ENCODE measurements at places on chromosomes 7 and 10.

DNA sequence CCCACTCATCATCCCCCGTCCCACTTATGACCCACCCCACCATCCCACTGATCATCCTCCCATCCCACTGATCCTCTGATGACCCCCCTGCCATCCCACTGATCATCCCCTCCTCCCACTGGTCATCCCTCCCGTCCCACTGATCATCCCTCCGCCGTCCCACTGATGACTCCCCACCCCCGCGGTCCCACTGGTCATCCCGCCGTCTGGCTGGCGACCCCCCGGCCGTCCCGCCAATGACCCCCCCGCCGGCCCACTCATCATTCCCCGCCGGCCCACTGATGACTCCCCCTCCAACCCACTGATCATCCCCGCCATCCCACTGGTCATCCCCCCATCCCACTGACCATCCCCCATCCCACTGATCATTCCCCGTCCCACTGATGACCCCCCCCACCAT, 161.1 kb downstream of the GRM8 start:
- no peak for DNase-seq

- no peak for DNase-seq
Observed at GRCh38 chr10:35585903-35586535, 19.1 kb upstream of the GJD4 start.

DNA sequence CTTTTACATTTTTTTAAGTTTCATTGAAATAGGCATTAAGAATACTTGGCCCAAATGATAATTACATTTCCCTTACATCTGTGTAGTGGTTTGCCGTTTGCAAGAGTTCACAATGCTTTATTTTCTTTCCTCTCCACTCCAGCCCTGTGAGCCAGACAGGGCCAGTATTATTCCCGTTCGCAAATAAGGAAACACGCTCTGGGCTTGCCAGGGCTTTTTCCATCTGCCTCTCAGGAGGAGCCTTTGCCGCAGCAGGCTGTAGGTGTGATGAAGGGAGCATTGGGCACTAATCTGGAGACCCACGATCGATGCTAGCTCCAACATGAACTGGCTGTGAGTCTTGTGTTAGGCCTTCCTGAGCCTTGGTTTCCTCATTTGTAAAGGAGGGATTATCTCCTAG, 154.4 kb downstream of the GALNT17 start:
- no peak for DNase-seq

DNA sequence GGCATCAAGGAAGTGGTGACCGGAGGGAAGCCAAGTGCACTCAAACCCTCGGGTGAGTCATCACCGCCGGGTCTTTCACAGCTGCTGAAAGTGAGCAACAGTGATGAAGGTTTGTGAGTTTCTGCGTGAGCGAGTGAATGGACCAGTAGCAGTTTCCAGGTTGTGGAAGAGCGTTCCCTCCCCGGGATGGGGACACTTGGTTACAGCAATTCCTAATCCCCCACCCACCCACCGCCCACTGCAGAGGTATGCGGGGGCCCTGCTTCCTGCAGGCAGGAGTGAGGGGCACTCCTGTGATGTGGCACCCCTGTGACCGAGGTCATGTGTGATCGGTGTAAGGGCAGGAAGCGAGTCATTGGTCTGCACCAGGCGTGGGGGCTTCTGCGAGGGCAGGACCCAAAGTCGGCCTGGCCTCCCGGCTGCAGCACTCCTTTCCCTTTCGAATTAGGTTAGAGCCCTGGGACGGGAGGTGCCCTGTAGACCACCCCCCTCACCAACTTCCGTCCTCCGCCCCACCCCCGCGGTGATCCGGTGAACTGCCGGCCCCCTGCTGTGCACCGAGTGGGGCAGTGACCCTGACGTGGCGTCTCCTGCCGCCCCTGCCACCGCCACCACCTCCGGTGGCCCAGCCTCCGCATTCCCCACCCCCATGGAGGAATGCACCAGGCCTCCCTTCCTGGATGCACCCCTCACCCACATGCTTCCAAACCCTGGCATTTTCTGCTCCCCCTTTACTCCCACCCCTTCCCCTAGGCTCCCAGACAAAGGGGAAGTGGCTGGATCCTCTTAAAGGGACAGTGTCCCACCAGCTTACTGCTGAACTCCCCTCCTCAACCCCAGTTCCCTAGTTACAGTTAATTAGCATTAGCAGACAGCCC, 10.9 kb downstream of the LIMK1 start:
- no peak for DNase-seq

DNA sequence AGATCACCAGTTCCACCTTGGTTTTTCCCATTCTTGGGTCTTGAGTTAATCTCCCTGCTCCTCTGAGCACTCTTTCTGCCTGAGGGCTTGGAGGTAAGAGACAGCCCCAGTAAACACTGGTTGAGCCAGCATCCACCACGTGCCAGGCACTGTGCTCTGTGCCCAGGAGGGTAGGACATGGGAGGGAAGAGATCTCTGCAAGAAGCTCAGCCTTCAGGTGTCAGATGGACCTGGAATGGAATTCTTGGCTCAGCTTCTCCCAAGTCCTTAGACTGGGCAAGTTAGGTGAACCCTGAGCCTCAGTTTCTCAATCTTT, 2.5 kb downstream of the ZYX start:
- no peak for DNase-seq

- no peak for DNase-seq
Observed at GRCh38 chr10:78684947-78685346, 383.8 kb upstream of the ZMIZ1 start.

GRCh38 chr10:120738658-120739057, 112.5 kb upstream of the WDR11 start:
- DNase-seq = no peak

DNA sequence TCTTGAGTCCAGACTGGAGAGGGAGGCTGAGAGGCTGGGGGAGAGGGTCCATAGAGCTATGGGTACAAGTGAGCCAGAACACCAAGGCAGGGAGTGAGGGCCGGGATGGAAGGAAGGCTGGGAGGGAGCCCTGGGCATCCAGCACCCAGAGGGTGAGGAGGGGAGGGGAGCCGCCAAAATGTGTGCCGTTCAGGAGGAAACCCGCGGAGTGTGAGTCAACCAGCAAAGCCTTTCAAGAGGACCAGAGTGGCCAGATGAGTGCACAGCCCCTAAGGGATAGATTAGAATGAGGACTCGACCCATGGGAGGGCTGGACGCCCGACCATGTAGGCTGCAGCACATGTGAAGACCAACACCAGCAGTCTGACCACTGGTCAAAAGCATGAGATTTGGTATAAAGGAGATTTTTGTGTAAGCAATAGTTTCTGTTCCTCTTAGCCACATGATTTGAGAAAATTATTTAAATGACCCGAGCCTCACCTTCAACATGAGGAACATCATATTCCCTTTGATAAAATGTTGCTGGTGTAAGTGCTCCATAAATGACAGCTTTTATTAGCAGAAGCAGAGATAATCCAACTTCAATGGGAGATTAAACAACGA, 179.7 kb upstream of the GRB10 start:
- no peak for DNase-seq

DNA sequence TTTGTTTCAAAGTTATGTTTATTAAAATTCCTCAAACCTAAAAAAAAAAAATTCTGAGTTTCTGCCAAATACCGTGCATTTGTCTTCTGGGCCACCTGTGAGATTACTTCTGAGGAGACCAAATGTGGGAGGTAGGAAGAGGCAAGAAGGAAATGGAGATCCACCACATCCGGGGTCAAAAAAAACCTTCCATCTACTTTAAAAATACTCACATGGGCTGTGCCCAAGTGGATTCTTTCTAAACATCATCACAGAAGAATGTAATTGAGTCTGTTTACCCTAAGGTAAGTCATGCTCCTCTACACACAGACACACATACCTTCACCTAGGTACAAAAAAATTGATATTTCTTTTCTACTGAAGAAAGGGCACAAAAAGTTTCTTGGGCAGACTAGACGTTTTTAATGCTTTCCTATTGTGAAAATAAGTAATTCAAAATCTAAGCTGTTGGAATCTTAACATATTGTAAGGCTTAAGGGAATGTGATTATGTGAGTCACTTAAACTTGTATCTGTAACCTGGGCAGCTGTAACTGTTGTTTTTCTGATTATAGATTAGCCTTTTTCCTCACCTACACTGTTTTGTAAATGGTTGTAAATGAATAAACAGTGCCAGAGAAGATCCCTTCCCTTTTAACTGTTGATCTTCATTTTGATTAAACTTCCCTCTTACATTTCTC, 19.1 kb upstream of the SPOCK2 start:
- DNase-seq = no peak

- no peak for DNase-seq
Observed at GRCh38 chr7:34315032-34315431, 343.0 kb upstream of the NPSR1 start.

DNA sequence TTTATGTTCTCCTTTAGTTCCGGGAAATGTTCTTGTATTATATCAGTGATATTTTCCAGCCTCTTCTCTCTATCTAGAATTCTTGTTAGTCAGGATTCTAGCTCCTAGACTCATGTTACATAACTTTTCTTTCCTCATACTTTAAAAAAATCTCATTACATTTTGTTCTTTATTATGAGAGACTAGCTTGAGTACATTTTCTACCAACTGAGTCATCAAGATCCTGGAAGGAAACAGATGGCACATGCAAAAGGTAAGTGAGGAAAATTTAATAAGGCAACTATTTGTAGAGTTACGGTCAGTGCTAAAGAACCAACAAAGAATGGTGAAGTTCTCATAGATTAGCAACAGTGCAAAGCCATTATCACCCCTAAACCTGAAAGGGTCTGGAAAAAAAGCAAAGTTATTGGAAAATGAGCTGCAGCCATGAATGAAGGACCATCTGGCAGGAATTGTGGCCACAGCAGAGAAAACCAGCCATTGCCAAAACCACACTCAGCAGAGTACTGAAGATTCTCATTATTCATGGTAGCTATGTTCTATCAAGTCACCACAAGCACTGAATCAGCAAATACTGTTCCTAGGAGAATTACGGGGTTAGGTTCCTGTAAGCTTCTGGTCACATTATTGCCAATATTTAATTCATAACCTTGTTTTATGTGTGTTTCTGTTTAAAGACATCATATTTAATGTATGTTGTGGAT, 98.3 kb upstream of the C7orf33 start:
- no peak for DNase-seq

- no peak for DNase-seq
Observed at GRCh38 chr10:88401671-88402347, 181.3 kb downstream of the RNLS start.

- no peak for DNase-seq
Observed at GRCh38 chr7:22665923-22666322, 61.1 kb upstream of the IL6 start.

GRCh38 chr7:20328027-20328426, 2.7 kb upstream of the ITGB8 start:
- DNase-seq = no peak

DNA sequence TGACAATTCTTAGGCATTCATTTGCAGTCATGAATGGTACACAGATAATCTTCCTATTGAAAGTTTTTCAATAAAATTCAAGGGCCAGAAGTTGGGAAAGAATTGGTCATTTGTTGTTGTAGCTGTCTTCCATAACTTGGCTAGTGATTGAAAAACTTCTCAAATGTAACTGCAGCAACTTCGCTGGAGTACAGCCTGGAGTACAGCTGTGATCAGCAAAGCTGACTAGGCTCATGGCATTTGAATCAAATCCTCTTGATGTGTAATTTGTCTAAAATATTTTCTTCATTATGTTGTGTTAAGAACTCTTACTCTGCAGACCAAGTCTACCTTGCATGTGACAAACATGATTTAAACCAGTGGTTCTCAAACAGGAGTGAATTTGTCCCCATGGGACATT, 226.5 kb upstream of the STEAP1 start:
- no peak for DNase-seq

GRCh38 chr7:47937711-47938573, 10.3 kb downstream of the PKD1L1 start:
- DNase-seq = no peak

DNA sequence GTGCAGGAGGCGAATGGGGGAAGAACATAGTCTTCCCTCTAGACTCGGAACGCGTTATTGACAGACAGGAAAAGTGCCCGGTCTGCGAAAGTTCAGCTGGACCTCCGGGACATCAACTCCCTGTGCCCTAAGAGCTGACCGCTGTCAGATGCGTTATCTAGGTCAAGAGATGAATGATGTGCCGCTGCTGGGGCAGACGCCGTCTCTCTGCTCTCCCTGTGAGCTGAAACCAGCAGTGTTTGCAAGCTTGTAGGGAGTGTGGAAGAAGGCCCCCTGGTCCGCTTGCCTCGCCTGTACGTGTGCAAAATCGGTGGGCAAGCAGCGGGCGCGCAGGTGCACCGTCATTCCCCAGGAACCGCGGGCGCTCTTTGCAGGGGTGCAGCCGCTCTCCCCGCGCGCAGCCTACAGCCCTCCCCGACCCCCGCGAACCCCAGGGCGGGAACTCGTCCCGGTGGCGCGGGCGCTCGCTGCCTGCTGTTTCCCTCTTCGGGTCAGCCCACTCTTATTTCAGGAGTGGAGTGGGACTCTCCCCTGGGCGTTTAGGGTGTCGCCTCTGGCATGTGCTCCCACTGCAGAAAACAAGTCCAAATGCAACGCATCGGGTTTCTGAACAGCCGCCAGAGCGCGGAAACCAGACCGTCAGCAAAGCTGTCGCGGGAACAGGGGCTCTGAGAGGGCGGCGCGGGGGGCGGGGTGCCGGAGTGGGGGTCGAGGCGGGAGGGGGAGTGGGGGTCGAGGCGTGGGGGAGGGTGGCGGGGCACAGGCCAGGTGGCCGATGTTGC, 1.8 kb upstream of the PFKFB3 start:
- no peak for DNase-seq

- no peak for DNase-seq
Observed at GRCh38 chr7:101066833-101067177, 18.5 kb upstream of the TRIM56 start.

DNA sequence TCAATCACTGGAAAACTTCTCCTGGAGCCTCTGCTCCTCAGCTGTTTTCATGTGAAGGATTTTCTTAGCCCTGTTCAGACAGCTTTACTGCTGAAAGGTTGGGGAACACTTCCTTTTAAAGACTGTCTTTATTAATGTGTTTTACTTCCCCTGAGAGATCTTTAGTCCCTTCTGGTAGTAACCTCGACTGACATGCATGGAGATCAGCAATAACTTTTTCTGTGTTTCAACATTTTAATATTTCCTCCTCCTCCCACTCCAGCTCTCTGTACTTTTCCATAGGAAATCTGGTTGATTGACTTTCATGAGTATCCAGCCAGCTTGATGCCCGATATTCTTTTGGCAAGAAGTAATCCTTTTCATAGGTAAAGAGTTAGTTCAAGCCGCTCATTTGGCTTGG, 62.7 kb upstream of the STRIP2 start:
- DNase-seq = no peak

DNA sequence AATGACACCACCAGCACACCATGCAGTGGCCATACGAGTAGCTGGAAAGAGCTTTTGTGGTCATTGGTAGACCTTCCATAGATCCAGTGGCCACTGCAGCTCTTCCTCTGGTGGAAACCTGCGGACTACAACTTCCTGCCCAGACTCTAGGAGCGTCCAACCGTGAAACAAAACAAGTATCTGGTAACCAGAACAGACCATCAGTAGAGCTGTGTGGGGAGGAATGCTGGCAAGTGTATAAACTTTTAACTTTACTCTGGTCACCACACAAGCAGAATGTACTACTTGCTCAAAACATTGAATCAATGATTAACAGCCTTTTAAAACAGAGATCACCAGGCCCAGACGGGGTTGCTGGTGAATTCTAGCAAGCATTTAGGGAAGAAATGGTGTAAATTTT, 154.7 kb upstream of the DGKB start:
- DNase-seq = no peak
